SK-N-SH (cell line): ENCODE measurements at places on chromosomes 2 and 18. TPM values are rescaled to one million over a fixed set of nuclear protein-coding genes. Genes with fewer than 3 reads are reported as not detected.
A peak's percentile ranks its signal among the peaks of the same experiment; 100 is the strongest.

- DNase-seq = no peak
These were observed 232 bp downstream of the SNED1 start for GRCh38 chr2:240998706-240998994.

DNA sequence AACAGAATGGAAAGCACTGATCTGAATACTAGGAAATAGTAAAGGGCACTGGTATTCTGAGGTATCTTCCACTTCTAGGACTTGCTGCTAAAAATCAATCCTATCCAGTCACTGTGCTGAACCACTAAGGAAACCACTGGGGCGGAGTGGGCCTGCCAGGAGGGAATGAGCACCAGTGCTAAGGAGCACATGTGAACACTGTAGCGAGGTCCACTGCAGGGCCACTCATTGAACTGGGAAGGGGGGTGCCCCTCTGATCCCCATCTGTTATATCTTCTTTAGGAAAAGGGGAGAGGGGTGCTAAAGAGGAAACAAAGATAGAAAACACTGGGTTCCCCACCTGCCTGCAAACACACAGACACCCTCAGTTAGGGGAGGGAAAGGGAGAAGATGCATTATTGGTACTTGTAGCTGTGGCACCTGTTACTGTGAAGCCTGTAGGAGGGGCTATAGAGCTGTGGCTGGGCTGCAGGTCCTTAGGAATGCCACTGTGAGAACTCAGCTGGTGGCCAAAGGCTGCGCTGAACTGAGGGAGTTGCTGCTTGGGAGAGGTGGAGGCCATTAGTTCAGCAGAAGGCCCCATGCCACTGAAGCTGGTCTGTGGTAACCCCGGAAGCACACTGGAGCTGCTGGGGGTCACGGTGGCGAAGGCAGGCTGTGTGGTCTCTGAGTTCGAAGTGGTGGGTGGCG lies 81.8 kb downstream of the INO80D start:
- DNase-seq = peak; percentile 14

DNA sequence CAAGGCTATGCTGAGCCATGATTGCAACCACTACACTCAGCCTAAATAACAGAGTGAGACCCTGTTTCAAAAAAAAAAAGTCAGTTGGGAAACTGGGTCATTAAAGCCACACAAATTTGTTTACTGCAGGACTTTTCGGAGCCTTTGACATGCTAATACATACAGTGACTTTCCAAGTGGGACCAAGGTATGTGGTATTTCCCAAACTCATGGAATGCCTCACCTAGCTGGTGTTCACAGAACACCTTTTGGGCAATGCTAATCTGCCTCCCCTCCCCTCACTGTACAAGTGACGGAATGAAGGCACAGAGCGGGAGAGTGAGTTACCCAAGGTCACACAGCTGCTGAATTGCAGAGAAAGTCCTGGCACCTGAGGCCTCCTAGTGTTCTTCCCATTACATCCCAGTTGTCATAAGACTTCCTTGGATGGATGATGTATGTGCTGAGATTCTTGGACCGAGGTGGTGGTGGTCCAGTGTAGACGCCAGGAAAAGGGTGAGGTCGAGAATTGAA lies 30.7 kb downstream of the ATOH8 start:
- no peak for DNase-seq

- DNase-seq = peak; percentile 51
These were observed 31.5 kb upstream of the PDIA6 start for GRCh38 chr2:10844097-10844496.

GRCh38 chr2:216205486-216205885 lies 96.3 kb downstream of the XRCC5 start:
- DNase-seq = no peak

DNA sequence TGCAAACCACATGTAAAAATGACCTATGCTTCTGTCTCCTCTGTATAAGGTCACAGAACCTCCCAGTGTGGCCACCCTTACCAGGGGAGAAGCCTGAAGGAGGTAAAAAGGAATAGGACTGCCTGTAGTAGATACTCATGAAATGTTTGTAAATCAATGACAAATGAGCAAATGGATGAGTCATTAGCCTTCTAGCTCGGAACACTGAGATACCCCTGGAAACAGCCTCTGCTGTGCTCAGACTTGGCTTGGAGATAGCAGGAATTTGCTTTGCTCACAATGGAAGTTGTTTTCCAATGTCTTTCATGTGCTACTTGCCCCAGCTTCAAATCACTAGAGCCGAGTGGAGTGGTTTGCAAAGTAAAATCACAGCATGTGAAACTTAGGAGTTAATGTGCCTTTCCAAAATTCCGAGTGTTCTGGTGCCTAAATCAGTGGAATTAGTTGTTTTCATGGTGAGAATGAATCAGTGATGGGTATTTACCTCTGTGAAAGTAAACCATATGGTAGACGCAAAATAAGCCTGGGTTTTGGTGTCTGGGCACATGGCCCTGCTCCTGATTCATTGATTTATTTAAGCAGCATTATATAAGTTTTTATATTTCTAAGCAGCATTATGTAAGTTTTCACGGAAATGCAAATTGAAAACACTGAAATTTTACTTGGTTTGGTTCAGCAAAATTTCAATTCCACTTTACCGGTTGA lies 154.0 kb upstream of the MAP3K20 start:
- DNase-seq = no peak

DNA sequence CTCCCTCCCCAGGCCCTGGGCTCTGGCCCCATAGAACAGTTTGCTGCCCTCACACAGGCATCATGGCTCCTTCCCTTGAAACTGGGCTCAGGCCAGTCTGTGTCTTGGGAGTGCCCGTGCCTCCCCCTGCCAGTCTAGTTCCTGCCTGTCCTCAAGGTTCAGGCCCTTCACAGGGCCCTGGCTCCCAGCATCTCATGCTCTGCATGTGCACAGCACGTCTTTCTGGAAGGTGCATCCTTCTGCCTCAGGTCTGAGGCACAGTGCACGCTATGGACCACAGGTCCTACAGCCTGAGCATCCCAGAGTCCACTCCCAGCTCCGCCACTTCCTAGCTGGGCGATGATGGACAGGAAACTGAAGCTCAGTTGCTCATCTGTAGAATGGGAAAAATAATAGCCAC lies 35.6 kb upstream of the FOSL2 start:
- no peak for DNase-seq

DNA sequence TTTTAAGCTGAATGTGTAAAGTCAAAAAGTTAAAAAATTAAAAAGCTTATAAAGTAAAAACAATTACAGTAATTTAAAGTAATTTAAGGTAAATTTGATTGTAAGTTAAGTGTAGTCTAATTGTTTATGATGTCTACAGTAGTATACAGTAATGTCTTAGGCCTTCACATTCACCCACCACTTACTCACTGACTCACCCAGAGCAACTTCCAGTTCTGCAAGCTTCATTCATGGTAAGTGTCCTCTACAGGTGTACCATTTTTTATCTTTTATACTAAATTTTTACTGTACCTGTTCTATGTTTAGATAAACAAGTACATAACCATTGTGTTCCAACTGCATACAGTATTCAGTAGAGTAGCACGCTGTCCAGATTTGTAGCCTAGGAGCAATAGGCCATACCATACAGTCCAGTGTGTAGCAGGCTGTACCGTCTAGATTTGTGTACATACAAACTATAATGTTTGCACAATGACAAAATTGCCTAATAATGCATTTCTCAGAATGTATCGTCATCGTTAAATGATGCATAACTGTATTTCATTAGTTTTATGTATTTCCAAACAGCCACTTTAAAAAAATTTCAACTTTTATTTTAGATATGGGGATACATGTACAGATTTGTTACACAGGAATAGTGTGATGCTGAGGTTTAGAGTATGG lies 319.3 kb downstream of the DYSF start:
- DNase-seq = no peak

DNA sequence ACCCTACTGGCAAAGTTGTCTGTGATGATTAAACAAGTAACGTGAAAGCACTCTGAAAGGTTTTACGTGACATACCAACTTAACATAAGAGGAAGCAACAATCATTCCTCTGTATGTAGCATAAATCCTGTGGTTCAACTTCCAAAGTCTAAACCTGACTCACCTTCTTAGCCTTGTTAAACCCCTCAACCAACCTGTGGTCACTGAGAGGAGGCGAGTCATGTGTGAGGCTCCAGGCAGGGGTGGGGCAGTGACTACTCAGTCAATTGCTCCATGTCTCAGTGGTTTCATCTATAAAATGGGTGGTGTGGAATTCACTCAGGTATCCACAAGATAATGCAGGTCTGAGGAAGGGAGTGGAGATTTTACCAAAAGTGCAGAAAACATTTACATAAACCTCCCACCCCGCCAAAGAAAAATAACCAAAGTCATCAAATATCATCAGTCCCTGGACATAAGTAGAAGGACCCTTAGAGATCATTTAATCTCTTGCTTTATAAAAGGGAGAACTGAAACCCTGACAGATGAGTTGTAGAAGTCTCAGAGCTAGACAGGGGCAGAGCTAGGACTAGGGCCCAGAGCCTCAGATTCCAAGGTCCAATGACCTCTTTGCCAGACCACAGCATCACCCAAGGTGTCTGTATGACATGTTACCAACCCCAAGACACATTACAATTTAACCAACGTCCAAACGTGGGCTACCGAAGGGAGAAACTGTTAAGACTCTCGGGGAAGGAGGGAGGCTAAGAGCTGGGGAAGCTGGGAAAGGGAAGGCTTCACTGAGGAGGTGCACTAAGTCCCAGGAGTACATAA lies 3.7 kb upstream of the PCBP1 start:
- no peak for DNase-seq

DNA sequence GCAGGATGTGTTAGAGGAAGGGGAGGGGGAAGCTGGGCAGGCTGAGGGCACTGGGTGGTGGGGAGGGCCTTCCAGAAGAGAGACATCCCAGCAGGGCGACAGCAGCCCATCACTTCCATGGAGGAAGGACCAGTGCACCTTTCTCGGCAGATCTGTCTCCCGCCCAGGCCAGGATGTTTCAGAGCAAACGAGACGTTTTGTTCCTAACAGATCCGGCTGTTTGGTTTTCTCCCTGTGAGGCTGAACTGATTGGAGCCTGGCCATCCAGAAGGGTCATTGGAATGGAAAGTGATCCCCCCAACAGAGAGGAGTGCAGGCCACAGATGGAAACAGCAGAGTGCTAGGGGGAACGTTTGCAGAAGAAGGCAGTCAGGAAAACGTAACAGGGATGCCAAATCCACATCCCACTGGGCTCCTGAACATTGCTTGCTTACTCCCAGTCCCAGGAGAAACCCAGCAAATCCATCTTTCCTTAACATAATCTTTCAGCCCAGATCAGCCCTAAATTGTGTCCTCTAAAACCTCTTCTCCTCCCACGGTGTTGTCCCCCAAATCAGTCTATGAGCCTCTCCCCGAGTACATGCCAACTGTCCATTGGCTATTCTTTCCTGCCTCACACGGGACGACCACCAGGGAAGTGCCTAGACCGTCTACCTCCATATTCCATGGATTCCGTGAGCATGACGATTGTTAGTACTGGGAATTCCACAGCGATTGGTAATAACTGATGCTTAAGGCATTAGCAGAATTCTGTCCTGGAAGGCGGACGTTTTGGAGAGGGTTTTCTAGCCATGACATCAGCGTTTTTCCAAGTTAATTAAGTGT lies 126.8 kb downstream of the SEPTIN10 start:
- DNase-seq = no peak

DNA sequence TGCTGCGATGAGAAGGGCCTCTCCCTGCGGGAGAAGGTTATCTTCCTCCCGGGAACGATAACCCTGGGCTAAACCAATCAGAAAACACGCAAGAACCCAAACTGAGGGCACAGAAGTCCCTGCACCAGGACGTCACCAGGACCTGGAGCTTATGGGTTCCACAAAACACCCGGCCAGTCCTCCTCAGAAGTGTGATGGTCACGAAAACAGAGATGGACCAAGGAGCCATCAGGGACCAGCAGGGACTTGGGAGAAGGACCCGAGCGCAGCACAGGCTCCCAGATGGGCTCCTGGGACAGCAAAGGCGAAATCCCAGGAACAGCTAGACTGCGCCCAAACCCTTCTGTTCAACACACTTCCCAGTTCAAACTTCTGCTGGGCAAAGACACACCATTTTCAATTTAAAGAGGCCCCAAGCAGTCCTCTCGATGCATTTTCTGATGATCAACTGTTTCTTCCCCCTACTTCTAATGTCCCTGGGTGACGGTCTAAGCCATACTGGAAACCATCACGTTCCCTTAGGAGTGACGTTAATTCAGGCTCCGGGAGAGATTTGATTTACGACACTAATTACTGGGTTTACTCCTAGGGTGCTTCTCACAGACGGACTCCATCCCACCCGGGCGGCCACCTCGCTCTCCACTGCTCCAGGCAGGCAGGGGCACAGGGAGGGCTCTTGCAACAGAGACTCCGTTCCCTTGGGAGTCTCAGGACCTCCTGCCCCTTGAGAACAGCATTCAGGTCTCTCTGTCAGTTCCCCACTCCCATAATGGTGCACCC lies 29.2 kb downstream of the ZNF516 start:
- no peak for DNase-seq

- DNase-seq = no peak
These were observed 428.3 kb downstream of the MBD2 start for GRCh38 chr18:53796040-53796729.

GRCh38 chr2:212145121-212145520 lies 393.5 kb downstream of the ERBB4 start:
- DNase-seq = no peak

- DNase-seq = no peak
These were observed 678.8 kb downstream of the KCNJ3 start for GRCh38 chr2:155377266-155377680.

DNA sequence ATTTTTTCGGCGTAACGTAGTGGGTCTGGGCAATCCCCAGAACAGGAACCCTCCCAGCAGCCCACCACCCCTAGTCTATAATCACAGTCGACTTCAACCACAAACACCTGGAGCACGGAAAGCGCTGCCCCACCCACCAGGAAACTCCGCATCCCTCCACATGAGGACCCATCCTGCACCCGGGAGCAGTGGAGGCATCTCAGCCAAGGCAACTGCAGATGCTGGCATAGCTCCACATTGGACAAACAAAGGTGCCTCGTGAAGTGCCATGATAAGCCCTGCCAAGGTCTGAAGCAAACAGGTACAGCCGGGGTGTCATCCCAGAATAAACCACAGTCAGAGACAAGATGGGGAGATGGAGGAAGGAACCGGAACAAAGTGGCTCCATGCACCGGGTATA lies 24.3 kb upstream of the COPS8 start:
- no peak for DNase-seq

- no peak for DNase-seq
These were observed 148.5 kb downstream of the CAMKMT start for GRCh38 chr2:44510246-44510645.

The SPATA3 gene
- not detected in 2 replicates for polyA plus RNA-seq

The OR6B2 gene
- polyA plus RNA-seq = not detected in 2 replicates

The FEV gene
- polyA plus RNA-seq = 0.53 and 1.2 TPM in 2 replicates

The CPLX4 gene
- polyA plus RNA-seq = not detected in 2 replicates

The ALPP gene
- not detected in 2 replicates for polyA plus RNA-seq

The DNAJC5G gene
- 0.18 TPM in 1 of 2 replicates, not detected in the other for polyA plus RNA-seq

The FOXD4L1 gene
- polyA plus RNA-seq = 0.10 and 0.13 TPM in 2 replicates

The DSG4 gene
- not detected in 2 replicates for polyA plus RNA-seq

The INSIG2 gene
- polyA plus RNA-seq = 8.7 and 15.0 TPM in 2 replicates

The C18orf32 gene
- polyA plus RNA-seq = 28.7 and 29.4 TPM in 2 replicates

The RNF125 gene
- polyA plus RNA-seq = 0.05 and 0.06 TPM in 2 replicates

The ARHGAP15 gene
- not detected in 2 replicates for polyA plus RNA-seq

The G6PC2 gene
- polyA plus RNA-seq = not detected in 2 replicates
